DMS79 treated with DMSO at 0.1 percent for 48 hours (cell line): ENCODE measurements at places on chromosomes 6 and 20.

DNA sequence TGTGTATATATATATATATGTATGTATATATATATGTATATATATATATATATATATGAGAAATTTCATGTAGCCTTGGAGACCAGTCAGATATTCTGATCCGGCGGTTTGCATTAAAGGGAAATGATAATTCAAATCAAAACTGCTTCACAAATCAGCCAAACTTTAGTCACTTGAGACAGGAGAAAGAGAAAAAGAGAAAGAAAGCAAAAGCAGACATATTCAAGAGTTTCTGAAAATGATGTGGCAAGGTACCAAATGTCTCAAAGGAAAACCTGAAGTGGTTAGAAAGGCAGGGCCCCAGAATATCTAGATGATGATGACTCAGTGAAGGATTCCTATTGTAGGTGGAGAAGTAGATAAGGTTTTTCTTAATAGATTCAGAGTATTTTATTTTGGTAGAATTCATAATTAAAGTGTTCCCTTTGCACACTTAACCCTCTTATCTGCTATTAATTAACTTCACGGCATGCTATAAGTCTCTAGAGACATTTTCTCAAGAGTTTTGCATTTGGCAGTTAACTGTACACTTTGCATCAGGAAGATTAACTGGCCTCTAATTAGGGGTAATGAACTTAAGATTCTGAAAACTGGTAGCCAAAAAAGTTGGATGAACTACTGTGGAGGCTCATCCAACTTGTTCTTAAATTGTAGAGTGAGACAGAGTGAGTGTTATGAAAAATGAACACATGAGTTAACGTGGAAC lies 50.1 kb upstream of the ASF1A start:
- peak; percentile 26 for DNase-seq

DNA sequence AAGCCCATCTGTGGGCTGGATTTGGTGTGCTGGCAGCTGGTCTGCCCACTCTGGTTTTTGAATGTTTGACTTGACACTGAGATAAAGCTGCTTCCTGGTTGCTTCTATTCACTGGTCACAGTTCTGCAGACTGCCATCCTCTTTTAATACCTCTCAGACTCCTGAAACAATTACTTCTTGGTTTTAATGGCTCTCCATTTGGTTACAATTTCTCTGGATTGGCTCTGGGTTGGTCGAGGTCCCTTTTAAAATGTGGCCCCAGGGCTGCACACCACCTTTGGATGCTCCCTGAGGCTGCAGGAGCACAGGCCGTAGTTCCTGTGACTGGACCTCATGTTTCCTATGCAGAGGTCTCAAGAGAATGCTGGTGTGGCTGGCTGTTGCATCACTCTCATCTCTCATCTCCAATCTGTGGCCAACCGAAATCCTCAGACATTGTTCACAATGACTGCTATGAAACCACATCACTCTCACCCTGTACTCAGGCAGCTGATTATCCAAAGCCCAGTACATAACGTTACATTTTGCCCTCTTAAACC lies 98.5 kb downstream of the INSM1 start:
- no peak for DNase-seq

DNA sequence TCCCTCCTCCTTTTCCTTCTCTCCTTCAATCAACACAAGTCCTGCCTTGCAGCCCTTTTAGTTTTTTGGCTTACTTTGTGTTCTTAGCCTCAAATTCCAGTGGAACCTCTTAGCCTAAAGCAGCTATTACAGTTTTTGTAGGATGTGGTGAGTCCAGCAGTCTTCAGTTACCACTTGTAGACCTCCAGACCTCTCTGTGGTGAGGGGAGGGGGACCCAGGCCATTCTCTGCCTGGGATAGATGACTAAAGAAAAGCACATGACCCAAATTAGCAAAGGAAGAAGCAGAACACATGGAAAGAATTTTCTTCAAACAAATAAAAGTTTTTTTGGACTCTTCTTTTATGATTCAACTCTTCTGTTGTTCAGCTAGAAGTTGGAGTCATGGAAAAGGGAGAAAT lies 246.5 kb downstream of the HAO1 start:
- DNase-seq = no peak

DNA sequence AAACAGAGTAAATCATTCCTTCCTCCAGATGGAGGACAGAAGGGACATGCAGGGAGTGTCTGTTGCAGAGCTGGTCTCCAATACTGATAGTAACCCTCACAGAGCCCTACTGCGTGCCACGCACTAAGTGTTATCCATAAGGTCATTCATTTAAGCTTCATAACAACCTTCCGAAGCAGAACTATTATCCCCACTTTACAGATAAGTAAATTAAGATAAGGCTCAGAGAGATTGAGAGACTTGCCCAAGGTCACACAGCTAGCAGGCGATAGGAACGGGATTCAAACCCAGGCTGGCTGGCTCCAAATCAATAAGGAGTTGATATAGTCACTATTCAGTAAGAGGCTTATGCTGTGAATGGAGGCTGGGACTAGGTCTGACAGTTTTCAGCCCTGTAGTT lies 30.6 kb downstream of the CPNE5 start:
- DNase-seq = no peak

DNA sequence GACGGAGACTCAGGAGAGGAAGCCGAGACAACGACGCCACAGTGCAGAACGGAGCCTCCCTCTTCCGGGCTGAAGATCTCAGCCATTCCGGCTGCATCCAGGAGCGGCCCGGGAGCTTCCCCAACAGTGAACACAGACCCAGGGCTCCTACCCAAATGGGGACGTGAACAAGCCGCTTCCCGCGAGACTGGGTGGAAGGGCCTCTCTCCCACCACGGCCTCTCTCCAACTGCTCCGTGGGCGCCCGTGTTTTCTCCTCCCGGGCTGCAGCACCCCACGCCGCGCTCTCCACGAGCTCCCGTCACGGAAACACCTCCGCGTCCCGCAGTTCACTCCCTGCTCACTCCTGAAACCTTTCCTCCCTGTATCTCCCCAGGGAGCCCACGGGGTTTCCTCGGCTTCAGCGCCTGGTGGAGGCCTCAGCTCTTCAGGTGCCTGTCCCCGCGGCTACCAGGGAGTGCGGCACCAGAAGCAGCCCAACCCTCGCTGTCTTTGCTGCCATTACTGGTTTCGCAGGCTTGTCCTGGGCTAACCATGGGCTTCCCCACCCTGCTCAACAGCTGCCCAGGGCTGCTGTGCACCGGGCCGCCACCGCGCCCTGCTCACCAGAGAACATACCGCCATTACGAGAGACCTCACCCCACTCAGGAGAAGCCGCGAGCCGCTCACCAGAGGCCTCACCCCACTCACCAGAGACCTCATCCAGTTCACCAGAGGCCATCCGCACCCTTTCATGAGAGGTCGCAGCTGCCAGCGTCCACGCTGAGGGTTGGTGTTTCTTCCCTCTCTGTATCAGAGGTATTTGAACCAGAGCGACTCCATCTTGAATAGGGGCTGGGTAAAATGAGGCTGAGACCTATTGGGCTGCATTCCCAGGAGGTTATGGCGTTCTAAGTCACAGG lies 922.8 kb downstream of the QKI start:
- no peak for DNase-seq

DNA sequence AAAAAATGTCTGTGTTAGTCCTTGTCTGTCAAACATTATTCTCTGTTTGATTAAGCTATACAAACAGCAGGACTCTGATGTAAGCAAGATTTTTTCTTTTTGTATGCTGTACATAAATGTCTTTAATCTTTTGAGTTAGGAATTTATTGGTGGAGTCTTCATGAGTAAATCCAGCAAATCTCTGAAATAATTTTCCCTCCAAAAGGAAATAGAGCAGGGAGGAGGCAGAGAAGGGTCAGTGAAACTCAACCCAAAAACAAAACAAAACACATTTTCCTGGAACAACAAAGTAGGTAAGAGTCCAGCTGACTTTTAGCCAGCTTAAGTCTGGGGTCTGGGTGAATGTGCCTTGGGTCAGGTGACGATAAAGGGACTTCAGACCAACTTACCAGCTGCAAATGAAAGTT lies 113.7 kb downstream of the FOXA2 start:
- DNase-seq = no peak

GRCh38 chr6:33420491-33421343 lies 852 bp downstream of the SYNGAP1 start:
- no peak for DNase-seq

GRCh38 chr6:115004982-115005381 lies 662.2 kb upstream of the HS3ST5 start:
- DNase-seq = no peak

GRCh38 chr6:156779206-156780094 lies 2.3 kb downstream of the ARID1B start:
- no peak for DNase-seq

DNA sequence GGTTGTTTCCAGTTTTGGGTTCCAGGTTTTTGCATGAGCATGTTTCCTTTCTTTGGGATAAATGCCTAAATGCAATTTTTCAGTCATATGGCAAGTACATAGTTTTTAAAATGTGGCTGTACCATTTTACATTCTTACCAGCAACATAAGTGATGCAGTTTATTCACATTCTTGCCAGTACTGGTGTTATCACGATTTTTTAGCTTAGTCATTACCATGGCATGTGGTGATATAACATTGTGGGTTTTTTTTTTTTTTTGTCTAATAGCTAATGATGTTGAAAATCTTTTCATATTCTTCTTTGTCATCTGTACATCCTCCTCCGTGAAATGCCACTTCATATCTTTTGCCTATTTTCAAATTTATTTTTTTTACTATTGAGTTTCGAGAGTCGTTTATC lies 2.9 kb upstream of the TDRD6 start:
- DNase-seq = no peak

- no peak for DNase-seq
These were observed at the start of gene DBNDD2 for GRCh38 chr20:45407783-45408645. Gene DBNDD2 (plus strand): TSS chr20:45408289. CDS start chr20:45408468, 179 bp downstream.

GRCh38 chr20:23145281-23145700 lies 59.2 kb upstream of the CD93 start:
- no peak for DNase-seq

GRCh38 chr6:81621816-81622395 lies 130.6 kb downstream of the TENT5A start:
- no peak for DNase-seq

GRCh38 chr6:159761129-159761872 lies 544 bp upstream of the ACAT2 start:
- DNase-seq = peak; percentile 51

GRCh38 chr20:31913431-31914157 lies 38.3 kb downstream of the PDRG1 start:
- DNase-seq = no peak

DNA sequence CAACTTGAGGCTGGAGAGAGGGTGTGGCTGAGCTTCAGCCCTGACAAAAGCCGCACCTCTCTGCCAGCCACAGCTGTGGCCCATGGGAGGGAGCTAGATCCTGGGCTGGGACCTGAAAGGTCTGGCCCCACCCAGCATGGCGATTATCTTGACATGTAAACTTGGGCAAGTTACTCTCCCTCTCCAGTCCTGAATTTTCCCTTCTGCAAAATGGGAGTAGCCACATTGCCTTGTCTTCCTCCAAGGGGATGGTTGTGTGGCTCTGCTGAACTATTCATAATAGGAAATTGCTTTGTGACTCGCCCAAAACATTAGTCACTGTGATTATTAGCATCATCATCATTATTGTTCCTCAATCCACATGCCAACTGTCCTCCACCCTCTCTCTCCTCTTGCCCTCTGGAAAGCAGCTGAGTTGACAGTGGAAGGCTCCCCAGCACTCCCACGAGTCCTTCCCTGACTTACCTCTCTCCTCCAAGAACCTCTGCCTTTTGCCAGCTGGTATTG lies 23.0 kb upstream of the RBPJL start:
- DNase-seq = no peak

- no peak for DNase-seq
These were observed 180.6 kb upstream of the ZFP64 start for GRCh38 chr20:52372169-52372568.

DNA sequence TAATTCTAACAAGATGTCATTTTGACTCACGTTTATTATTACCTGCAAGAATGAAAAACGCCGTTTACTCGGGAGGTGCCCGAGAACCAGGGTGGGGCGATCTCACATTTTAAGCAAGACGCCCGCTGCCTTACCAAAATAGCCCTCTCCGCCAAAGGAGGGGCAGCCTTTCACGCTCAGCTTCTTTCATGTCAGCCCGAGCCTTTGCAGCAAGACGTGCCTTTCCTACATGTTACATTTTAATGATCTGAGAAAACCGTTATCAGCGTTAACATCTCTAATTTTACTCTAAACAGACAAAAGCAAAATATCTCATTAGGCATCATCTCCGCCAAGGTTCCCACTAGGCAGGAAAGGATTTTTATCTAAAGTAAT lies 2.0 kb downstream of the BACH2 start:
- no peak for DNase-seq

DNA sequence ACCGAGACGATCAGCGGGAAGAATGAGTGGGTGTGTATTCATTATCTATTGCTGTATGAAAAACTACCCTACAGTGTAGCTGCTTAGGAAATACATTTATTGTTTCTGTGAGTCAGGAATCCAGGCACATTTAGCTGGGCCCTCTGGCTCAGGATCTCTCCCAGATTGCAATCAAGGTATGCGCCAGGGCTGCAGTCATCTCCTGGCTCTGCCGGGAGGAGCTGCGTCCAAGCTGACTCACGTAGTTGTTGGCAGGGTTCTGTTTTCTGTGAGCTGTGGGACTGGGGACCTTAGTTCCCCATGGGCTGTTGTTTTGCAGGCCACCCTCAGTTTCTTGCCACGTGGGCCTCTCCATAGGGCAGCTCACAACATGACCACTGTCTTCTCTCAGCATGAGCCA lies 68.2 kb upstream of the FUCA2 start:
- no peak for DNase-seq

DNA sequence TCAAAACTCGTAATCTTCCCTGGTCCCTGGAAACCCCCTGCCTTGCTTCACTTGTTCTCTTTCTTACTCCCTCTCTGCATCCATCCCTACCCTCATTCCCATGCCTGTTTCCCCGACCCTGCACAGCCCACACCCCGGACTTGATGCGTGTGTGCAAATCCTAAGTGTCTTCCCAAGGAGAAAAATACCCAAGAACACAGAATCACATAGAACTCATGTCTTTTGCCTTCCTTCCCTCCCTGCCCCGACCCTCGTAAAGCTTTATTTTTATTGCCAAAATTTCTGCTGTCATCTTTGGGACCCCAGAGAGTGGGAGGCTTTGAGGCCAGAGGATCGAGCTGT lies 169.6 kb upstream of the PMEPA1 start:
- no peak for DNase-seq

DNA sequence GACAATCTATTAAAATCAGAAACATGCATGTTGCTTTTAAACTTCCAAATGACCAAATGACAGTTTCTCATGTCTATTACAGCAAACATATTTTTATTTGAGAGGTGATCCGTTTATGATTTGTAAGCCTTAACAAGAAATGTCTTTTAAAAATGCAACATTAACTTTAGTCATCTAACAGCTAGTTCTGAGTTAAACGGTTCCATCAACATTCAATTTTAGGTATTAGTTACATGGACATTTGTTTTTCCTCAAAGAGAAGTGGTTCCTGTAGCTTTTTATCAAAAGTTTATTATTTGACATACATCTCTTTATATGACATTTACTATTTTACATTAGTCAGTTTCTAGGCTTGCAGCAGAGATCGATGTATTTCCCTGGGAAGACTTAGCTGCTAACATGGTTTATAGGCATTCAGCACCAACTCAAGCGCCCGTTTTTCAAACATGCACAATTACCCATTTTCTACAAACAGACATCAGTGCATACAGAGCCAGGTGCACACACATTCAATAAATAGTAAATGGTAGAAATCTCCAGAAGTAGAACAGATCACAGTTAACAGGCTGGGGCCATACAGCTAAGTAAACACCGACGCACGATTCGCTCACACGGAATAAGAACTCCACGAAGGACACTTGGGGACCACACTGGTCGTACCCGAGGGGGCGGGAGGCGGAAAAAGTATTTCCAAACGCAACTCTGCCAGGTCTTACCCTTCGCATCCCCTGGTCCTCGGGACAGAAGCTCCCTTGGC lies 882 bp downstream of the CNR1 start:
- DNase-seq = no peak
